ENCODE measurements at places on chromosomes 6 and 20.

GRCh38 chr6:104957301-104958177 lies 632 bp downstream of the LIN28B start:
- DNase-seq: peak; percentile 55

GRCh38 chr6:138577151-138577915 lies 78.0 kb upstream of the NHSL1 start:
- peak; percentile 45 for DNase-seq

DNA sequence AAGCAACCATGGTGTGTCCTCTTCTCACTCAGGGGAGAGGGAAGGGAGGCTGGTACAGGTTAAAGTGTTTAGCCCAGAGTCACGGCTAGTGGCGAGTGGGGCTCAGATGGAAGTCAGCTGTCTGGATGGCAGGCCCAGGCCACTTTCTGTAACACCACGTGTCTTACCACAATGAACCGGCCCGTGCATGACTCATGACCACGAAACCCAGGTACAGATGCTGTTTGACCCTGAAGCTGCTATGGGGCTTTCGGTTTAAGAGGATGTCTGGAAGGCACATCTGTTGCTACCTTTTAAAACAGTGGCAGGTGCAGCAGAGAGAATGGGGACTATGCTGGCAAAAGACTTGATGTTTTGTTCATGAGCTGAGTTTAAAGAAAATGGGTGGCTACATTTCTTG lies 36.5 kb upstream of the MPC1 start:
- peak; percentile 61 for DNase-seq

GRCh38 chr6:147859071-147859470 lies 350.6 kb downstream of the SAMD5 start:
- DNase-seq: no peak

DNA sequence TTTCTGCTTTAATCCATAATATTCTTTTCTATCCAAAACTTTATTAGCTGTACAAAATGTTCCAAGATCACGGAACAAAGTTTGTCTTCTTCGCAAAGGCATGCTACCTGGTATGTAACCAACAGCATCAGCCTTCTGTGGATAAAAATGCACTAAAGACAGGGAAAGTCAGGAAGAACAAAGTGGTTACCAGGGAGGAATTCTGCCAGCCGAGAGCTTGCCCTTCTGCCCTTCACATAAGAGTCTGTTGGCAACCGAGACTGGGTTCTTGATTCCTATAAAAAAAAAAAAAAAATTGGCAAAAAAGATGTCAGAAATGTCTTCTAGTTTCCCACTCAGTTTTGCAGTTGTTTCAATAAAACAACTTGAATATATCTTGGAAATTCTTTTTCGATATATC lies 58.0 kb downstream of the TASP1 start:
- DNase-seq: no peak

DNA sequence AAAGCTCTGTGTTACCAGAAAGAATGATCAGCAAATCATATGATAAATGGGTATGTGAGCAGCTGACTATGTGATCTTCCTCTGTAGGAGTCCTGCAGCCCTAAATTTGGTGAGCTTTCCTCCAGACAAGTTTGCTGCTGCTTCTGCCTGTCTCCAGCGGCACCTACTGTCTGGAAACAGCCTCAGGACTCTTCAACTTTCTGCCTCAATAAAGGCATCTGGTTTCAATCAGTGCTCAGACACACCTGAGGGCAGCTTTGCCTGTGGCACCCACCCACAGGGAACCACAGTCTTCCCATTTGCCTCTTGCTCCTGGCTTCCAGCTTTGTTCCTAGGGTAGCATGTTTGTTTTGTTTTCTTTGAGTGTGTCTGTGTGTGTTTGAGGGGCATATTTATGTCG lies 727.9 kb upstream of the MAN1A1 start:
- DNase-seq: peak; percentile 13

GRCh38 chr6:43837507-43837906 lies 67.5 kb downstream of the VEGFA start:
- no peak for DNase-seq

DNA sequence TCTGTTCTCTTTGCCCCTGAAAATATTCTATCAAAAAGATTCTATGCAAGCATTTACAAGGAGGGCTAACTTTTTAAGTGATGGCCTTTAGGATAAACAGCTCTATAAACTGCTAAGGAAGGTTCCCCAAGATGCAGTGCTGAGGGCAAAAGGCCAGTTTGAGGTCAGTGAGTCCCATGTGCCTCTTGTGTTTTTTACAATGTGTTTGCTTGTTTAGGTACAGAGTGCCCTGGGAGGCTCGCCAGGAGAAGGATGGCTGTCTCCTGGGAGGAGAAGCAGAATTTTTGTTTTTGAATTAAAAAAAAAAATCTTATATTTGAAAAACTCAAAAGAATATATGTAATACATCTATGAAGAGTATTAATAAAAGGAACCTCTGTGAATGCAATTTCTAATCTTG lies 12.8 kb downstream of the MTCH1 start:
- DNase-seq: no peak

GRCh38 chr20:4864311-4864752 lies 137.0 kb downstream of the SLC23A2 start:
- DNase-seq: peak; percentile 34

GRCh38 chr6:105832313-105832761 lies 253.8 kb upstream of the PRDM1 start:
- DNase-seq: no peak

GRCh38 chr6:76472858-76473257 lies 400.4 kb upstream of the IMPG1 start:
- DNase-seq: no peak

All from mesenchymal stem cell (in vitro differentiated cells and primary cell).